Eye (tissue), 1 donor: ENCODE measurements at places on chromosomes 6 and 20.
A peak's percentile ranks its signal among the peaks of the same experiment; 100 is the strongest.

- no peak for DNase-seq
Observed at GRCh38 chr6:8155259-8156012, 53.1 kb upstream of the EEF1E1 start.

DNA sequence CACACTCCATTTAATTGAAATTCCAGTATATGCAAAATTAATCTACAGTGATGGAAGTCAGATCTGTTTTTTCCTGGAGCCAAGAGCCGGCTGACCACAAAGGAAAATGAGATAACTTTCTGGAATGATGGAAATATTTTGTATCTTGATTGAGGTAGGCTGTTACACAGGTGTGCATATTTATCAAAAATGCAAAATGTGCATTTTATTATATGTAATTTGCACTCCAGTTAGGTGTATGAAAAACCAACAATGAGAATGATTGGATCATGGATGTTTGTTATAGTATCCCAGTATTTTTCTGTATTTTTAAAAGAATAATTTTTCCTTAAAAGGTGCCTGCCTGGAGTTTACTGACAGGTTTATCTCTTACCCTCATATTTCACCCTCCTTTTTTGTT is 242.0 kb upstream of the JAG1 start:
- DNase-seq, result no peak

GRCh38 chr6:98416027-98416426 is 418.3 kb upstream of the POU3F2 start:
- DNase-seq, result no peak

DNA sequence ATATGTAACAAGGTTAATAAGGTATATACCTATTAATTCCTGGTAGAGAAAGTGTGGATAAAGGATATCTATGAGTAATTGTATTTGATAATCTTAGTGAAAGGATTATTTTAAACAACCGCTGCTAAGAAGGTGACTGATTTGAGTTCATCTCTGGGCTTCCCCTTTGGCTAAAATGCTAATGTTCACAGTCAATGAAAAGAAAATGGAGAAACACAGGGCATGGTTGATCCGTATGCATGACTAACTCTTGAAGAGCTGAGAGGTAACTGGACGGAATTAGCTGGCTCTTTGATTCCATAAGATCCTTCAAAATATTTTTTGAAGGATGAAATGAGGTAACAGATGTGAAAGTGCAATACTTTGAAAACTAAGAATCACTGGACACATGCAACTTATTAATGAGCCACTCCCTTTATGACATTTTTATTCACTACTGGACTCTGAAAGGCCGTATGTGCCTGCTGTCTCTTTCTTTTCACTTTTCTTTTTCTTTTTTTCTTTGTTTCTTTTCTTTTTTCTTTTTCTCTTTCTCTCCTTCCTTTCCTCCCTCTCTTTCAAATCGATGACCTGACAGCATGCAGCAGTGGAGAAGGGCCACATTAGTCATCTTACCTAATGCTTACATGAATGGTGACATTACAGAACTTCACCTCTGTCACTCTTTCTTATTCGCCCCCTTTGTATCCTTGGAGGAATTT is 464.6 kb downstream of the CDKAL1 start:
- DNase-seq, result peak; percentile 15

- peak; percentile 25 for DNase-seq
Observed at GRCh38 chr6:48032151-48032550, 78.8 kb downstream of the PTCHD4 start.

GRCh38 chr20:36402708-36403107 is 96.6 kb downstream of the DLGAP4 start:
- no peak for DNase-seq

DNA sequence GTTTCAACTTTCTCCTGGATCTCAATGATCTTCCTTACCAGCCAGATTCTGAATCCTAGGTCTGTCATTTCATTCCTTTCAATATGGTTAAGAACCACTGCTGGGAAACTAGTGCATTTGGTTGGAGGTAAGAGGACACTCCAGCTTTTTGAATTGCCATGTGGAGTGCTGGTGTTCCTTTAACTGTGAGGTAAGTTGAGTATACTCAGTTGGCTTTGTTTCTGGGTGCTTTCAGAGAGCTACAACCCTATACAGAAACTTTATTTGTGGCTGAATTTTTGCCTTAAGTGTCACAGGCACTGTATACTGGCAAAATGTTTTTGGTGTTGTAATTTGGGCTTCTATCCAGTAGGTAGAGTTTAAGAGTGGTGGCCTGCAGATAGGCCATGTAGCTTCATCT is 175.8 kb downstream of the TBC1D32 start:
- no peak for DNase-seq

GRCh38 chr6:151399679-151400078 is 8.3 kb upstream of the ZBTB2 start:
- DNase-seq, result no peak

- no peak for DNase-seq
Observed at GRCh38 chr6:138849791-138850190, 53.9 kb downstream of the ECT2L start.

DNA sequence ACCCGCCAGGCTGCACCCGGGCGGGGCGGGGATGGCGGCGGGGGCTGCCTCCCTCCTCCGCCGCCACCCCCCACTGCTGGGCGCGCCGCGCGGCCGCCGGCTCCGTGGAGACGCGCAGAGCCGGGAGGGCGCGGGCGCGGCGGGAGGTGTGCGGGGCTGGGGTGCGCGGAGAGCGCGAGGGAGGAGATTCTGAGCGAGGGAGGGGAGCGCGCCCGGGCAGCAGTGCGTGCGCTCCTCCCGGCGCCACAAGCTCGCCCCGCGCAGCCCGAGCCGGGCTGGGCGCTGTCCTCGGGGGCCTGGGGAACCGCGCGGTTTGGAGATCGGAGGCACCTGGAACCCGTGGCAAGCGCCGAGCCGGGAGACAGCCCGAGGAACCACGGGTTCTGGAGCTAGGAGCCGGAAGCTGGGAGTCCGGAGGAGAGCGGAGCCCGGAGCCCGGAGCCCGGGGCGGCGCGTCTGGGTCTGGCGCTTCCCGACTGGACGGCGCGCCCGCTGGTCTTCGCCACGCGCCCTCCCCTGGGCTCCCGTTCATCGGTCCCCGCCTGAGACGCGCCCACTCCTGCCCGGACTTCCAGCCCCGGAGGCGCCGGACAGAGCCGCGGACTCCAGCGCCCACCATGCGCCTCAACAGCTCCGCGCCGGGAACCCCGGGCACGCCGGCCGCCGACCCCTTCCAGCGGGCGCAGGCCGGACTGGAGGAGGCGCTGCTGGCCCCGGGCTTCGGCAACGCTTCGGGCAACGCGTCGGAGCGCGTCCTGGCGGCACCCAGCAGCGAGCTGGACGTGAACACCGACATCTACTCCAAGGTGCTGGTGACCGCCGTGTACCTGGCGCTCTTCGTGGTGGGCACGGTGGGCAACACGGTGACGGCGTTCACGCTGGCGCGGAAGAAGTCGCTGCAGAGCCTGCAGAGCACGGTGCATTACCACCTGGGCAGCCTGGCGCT is at the start of gene NTSR1:
NTSR1 (plus strand) TSS at position 246 of the 946 bp plus-strand sequence; CDS start at position 618, 372 bp downstream.
- DNase-seq, result peak; percentile 56

DNA sequence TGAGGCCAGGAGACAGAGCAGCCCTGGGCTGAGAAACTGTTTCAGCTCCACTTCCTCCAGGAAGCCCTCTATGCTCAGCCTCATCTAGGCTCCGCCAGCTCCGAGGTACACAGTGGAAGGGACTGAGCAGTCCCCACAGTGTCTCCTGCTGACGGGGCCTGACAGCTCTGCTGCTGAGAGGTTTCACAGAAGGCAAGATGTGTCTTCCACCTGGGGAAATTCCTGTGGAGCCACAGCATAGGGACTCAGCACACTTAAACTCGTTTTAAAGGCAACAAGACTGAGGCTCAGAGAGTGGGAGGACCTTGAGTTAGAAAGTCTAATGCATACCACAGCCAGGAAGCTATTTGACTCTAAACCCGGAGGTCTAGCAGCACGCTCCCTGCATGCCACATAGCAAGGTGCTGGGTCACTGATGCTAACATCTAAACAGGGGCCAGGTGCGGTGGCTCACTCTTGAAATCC is 6.8 kb downstream of the ADA start:
- no peak for DNase-seq

DNA sequence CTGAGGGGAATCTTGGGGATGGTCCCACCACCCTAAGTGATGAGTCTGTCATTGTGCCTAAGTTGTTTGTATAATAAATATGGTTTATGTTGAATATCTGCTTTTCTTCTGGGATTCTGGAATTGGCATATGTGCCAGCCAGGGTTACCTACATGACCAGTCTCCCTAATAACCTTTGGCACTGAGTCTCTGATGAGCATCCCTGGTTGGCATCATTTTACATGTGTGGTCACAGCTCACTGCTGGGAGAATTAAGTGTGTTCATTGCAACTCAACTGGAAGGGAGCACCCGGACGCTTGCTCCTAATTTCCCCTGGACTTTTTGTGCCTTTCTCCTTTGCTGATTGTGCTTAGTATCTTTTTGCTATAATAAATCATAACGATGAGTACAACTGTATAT is 8.1 kb downstream of the SMAP1 start:
- no peak for DNase-seq

- no peak for DNase-seq
Observed at GRCh38 chr6:81561071-81561564, 191.4 kb downstream of the TENT5A start.

DNA sequence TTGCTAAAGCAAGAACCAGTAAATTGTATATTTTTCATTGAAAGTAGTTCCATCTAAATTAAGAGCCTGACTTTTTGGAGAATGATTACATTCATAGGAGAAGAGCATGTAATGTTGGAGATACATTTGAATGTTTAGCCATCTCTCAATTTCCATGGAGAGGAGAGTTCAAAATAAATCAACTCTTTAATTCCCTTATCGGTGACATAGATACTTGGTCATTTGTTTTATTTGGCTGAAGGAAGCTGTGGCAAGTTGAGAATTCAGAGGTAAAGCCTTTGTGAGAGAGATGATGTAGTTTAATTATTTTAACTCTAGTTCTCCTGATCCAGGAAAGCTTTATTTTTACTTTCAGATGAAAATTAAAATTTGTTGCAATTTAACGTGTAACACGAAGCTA is 22.3 kb downstream of the QKI start:
- no peak for DNase-seq

GRCh38 chr20:17418737-17419136 is 112.4 kb downstream of the BFSP1 start:
- no peak for DNase-seq

DNA sequence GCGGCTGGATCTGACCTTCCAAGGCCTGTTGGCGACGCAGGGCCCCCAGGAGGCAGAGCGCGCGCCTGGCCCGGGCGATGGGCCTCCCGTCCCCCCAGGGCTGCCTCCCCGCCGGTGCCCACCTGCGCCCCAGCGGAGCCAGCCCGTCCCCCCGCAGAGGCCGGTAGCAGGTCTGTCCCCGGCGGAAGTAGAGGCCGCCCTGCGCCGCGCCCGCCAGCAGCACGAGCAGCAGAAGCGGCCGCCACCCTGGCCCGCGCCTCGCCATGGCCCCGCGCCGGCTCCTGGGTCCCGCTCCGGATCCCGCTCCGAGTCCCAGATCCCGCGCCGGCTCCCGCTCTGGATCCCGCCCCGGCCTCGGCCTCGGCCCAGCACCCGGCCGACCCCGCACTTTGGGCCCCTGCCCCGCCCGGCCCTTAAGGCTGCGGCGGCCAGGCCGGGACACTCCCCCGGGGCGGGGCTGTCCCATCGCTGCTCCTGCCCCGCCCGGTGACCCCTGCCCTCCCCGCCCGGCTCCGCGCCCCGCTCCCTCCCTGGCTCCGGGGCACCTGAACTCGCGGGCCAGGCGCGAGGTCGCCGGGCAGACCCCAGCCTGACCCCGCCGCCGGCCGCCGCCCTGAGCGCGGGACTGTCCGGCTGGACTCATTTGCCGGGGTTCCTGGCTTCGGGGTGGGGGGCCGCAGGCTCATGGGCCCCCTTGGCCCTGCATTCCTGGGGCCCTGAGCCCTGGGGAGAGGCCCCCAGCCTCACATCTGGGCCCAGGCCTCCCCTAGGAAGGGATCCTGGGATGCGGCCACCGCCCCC is at the start of gene CTSZ:
CTSZ (minus strand) TSS at position 391 of the 801 bp plus-strand sequence; CDS start at position 265, 126 bp downstream.
- DNase-seq, result peak; percentile 80
